Hematopoietic multipotent progenitor cell treated with erythropoietin and hydrocortisone succinate and interleukin-3 and kit ligand, for 6 days (in vitro differentiated cells): ENCODE measurements at places on chromosomes 1 and 21.
A peak's percentile ranks its signal among the peaks of the same experiment; 100 is the strongest.

- DNase-seq, result no peak
Observed at GRCh38 chr1:17047924-17048323, 5.9 kb downstream of the SDHB start.

DNA sequence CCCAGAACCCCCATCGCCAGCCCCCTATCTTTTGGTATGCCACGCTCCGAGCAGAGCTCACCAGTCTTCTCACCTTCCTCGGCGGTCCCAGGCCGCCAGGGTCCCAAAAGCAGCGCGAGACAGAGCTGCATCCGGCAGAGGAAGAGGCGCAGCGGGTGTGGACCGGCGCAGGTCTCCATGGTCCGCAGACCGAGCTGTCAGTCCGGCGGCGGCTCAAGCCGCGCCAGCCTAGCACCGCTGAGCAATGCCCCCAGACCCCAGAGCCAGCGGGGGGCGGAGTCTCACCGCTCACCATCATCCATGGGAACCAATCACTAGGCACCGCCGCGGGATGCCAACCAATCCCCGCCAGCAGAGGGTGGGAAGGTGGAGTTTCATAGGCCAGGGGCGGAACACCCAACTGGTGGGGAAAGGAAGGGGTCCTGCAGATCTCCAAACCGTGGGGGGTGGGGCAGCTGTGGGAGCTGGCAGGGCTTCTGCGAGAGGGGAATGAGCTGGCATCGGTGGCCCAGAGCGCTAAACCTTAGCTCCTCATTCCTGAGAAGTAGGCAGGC is at the start of gene EPHA10:
Gene EPHA10 (minus strand): TSS at position 233 of the 554 bp plus-strand sequence. CDS start 54 bp downstream, at position 179.
- no peak for DNase-seq

- DNase-seq, result peak; percentile 88
Observed at GRCh38 chr21:41283211-41283818, 33.3 kb upstream of the FAM3B start.

DNA sequence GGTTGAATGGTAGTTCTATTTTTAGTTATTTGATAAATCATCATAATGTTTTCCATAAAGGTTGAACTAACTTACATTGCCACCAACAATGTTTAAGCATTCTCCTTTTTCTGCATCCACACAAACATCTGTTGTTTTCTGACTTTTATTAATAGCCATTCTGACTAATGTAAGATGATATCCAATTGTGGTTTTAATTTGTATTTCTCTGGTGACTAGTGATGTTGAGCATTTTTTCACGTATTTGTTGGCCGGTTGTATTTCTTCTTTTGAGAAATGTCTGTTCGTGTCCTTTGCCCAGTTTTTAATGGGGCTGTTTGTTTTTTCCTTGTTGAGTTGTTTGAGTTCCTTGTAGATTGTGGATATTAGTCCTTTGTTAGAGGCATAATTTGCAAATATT is 24.6 kb upstream of the SLC35F3 start:
- no peak for DNase-seq

DNA sequence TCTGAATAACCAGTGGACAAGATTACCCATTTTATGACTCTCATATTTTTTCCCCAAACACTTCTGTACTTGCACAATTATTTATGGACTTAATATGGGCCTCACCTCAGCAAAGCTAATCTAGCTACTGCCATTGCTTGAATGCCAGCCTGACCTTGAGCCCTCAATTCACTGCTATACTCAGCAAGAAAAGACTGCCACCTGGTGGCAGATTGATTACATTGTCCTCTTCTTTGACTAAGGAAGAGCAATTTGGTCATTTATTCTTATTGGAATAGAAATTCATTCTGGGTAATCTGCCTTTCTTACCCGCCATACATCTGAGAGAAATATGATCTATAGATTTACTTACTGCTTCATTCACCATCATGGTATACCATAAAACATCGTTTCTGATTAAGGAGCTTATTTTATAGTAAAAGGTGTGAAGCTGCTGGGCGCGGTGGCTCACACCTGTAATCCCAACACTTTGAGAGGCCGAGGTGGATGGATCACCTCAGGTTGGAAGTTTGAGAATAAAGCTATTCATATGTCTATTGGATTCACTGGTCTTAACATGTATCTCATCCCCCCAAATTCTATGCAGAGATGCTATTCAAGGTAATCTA is 32.9 kb upstream of the DIPK1A start:
- DNase-seq, result peak; percentile 96

GRCh38 chr1:151759241-151759640 is 4.1 kb downstream of the MRPL9 start:
- no peak for DNase-seq

- no peak for DNase-seq
Observed at GRCh38 chr1:233379869-233380438, 52.4 kb downstream of the MAP3K21 start.

DNA sequence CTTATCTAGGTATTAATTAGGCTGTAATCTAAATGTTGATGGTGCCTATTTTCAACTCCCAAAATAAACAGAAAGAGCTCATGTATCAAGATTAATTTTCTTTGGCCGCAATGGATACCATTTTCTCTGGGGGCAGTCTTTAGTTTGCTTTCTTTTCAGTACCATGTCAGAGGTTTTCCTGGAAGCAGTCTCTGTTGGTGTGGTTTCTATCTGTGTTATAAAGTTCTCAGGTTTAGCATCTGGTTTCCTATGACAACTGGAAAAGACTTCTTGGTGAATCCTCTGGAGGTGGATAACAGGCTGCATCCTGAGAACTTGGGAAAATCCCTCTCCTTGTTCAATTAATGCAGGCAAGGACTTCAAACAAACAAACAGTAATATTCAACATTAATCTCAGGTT is 38.7 kb upstream of the BATF3 start:
- DNase-seq, result no peak

GRCh38 chr21:33894736-33895288 is 20.8 kb downstream of the ATP5PO start:
- peak; percentile 91 for DNase-seq

DNA sequence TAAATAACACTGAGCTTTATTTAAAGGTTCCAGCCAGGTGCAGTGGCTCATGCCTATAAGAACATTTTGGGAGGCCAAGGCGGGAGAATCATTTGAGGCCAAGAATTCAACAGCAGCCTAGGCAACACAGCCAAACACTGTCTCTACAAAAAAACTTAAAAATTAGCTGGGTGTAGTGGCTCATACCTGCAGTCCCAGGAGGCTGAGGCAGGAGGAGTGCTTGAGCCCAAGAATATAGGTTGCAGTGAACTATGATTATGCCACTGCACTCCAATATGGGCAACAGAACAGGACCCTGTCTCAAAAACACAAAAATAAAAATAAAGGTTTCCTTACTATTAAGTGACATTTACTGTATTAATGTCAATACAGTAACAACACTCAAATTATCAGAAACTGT is 2.1 kb downstream of the TAF12 start:
- peak; percentile 75 for DNase-seq

- DNase-seq, result no peak
Observed at GRCh38 chr21:17352996-17353655, 159.7 kb upstream of the CXADR start.

DNA sequence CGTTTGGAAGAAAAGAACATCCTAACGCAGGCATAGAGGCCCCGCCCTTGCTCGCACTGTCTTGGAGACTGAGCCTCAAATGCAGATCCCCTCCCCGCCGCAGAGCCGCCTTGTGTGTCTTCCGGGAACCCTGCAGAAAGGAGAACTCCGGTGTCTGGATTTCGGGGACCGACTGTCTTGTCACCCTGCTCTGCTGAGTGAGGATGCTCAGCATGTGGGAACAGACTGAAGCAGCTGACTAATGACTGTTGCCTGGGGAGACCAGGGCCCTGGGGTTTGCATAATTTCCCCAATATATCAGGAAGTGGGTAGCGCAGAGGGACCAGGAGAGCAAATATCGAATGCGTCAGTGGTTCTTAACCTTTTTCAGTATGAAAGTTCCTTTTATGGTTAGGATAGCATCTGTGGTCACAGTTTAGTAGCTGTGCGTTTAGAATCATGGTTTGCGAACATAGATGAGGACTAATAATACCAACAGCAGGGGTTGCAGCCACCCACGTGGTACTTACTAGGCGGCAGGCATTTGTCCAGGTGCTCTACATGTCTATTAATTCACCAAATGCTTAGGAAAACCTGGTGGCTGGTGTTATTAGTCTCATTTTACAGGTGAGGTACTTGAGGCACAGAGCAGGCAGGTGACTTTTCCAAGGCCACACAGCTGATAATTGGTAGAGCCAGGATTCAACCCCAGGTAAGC is 14.3 kb downstream of the GPR137B start:
- peak; percentile 76 for DNase-seq

DNA sequence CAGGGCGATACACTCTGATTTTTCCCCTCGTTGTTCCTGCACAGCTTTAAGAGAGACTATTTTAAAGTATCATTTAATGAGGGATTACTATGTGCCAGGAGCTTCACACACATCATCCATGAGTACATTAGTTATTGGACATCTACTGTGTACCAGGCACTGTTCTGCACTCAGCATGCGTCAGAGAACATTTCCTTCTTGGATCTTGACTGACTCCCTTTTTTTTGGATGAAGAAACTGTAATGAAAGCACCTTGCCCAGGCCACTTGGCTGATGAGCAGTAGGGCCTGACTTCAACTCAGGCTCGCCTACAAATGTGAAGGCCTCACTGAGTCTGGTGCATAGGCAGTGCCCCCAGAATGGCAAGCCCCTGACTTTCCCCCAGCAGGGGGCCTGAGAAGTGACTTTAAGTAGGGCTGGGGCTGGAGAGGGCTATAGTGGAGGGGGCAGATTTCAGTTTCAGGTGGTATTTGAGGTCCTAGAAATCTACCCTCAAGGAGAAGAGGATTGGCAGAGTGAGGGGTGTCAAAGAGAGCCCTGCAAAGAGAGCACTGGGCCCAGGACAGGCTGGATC is 50.0 kb downstream of the PTPRU start:
- no peak for DNase-seq

- no peak for DNase-seq
Observed at GRCh38 chr1:56676571-56677035, 31.5 kb downstream of the PRKAA2 start.

- peak; percentile 54 for DNase-seq
Observed at GRCh38 chr1:25131794-25132193, 100.5 kb downstream of the SYF2 start.

DNA sequence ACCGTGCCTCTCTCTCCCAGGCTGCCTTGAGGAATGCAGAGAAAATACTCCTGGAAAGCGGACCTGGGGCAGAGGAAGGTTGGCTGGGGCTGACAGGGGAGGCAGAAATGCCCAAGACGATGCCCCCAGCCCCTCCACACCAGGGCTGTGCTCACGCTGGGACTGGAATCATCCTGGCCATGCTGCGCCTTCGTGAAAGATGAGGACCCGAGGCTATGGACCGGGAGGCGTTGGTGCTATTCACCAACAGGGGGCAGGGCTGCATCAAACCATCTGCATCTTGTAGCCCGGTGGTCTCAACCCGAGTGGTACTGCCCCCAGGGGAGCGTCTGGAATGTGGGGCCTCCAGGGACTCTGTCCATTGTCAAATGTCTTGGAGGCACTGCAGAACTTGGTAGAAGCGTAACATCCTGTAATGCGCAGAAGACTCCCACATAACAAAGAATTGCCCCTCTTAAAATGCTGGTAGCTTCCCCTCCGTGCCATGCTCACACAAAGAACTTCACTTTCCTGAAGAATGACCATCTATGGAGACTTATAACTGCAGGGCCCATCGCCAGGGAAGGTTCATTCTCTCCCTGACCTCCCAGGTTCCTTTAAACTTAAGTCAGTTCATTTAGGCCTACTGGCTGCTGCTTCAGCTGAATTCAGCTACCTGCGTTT is 251.2 kb downstream of the RRAGC start:
- peak; percentile 72 for DNase-seq

DNA sequence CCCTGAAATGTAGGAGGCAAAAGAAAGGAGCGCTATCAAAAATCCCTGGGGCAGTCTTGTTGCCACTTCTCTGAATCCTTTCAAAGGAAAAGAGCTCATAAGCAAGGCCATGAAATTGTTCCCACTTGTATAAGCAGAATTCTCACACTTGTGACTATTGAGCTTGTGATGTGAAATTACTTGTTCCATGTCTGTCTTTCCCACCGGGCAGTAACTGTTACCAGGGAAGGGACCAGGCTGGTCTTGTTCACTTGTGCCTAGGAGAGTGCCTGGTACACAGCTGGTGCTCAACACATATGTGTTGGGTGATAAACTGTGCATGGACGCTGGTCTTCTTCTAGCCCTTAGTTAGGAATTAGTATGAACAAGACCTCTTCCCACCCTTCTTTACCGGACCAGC is 150.6 kb downstream of the CDC7 start:
- DNase-seq, result no peak

DNA sequence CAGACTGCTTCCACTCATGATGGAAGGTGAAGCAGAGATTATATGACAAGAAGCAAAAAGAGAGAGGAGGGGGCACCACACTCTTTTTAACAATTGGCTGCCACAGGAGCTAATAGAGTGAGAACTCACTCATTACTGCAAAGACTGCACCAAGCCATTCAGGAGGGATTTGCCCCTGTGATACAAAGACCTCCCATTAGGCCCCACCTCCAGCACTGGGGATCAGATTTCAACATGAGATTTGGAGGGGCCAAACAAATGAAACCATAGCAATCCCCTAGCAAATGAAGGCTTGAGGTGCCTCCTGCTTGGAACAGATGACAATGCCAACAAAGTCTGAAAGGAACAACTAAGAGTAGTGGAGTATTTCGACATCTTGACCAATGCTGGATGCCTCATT is 122.5 kb upstream of the COA6 start:
- no peak for DNase-seq

- no peak for DNase-seq
Observed at GRCh38 chr21:41867313-41867712, 11.8 kb downstream of the PRDM15 start.

DNA sequence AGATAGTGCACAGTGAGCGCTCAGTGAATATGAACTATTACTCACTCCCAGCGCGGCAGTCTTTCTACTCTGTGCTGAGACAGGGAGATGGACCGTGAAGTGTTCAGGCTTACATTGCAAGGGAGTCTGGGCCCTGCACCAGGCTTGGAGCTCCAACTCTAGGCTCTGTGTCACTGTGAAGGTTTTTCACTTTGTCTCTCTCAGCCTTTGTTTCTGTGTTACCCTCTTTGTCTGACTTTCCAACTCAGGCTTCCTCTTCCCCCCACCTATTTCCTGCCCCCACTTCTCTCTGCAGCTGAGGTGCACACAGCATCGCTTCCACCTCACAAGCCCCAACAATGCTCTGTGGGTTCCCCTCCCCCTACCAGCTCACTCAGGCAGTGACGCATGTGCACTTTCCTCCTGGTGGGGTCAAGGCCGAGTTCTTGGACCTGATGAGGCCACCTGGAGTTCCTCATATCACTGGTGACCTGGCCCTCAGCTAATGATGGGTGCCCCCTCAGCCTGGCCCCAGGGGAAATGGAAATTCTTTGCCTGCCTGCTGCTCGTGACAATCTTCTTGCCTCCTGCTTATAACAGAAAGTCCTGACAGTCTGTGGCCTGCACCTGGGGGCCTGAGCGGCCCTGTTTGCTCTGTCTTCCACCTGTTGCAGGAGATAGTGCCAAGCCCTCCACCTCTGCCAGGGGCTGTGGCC is 1.1 kb upstream of the LCK start:
- peak; percentile 25 for DNase-seq

GRCh38 chr1:167905671-167906070 is 8.3 kb downstream of the ADCY10 start:
- no peak for DNase-seq
